CD4-positive, alpha-beta T cell treated with Interleukin-1 beta for 1 hour (primary cell): ENCODE measurements at places on chromosomes 2 and 18.
A peak's percentile ranks its signal among the peaks of the same experiment; 100 is the strongest.

GRCh38 chr2:28616396-28616999 is 120.6 kb downstream of the PLB1 start:
- no peak for DNase-seq

DNA sequence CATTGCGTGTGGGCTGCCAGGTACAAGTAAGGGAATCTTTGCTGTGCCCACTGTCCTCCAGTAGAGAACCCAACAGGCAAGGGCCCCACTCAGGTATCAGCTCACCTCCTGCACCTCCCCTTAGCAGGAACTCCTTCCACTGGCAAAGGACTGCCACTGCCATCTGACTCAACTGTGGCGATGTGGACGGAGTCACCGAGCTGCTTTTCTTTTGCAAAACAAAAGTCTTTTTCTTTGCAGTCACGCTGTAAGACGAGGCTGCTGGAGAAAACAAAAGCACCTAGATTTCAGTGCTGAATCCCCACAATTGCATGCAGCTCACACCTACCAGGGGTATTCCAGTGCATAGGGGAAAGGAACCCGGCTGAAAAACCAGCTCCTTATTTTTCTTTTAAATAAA is 7.9 kb downstream of the MTERF4 start:
- no peak for DNase-seq

DNA sequence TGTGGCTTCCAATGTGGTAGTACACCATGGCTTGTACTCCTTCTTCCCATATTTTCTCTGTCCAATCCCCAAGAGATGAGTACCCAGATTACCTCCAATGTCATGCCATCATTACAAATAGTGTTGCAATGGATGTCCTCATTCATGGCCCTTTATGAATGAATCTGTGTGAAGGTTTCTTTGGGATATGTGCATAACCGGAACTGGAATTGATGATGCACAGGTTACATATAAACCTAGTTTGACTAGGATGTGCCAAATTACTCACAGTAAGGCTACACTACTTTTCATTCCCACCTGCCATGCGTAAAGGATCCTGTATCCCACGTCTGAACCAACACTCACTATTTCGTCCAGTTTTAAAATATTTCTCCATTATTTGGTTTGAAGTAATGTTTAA is 173.9 kb upstream of the CXCR4 start:
- DNase-seq: no peak

- DNase-seq: no peak
Observed at GRCh38 chr2:22901471-22902179, 483.4 kb upstream of the KLHL29 start.

DNA sequence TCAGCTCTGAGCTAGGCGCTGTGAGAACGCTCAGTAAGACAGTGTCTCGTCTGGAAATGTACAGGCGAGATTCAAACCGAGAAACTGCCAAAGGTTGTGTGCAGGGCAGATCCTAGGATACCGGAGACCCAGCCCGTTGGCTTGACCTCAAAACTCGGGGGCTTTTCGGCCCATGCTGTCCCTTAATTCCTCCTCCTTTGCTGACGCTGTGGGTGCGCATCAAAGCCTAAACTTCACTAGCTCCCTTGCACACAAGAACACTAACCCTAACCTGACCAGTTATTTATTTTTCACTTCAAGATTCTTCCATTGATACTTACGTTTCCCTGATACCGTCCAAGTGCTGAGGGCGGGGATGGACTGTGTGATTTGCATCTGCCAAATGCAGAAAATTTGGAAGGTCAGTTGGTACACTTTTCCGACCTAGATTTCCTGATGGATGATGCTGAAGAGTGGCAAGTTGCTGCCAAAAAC is 1.0 kb upstream of the AAK1 start:
- no peak for DNase-seq

- DNase-seq: peak; percentile 76
Observed at GRCh38 chr18:11937874-11938478, 29.9 kb upstream of the MPPE1 start.

DNA sequence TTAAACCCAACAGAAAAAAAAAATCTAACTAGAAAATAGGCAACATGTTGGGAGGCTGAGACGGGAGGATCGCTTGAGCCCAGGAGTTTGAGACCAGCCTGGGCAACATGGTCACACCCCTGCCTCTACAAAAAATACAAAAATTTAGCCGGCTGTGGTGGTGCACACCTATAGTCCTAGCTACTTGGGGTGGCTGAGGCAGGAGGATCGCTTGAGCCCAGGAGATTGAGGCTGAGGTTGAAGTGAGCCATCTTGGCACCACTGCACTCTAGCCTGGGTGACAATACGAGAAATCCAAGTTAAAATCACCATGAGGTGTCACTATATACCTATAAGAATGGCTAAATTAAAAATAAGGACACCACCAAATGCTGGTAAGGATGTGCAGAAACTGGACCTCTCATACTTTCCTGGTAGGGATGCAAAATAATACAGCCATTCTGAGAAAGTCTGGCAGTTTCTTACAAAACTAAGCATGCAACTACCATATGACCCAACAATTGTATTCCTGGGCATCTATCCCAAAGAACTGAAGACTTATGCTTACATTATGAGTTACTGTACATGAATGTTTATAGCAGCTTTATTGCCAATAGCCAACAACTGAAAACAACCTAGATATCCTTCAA is 2.2 kb downstream of the SEPTIN10 start:
- DNase-seq: no peak

GRCh38 chr2:224835405-224835804 is 119.2 kb upstream of the CCDC195 start:
- DNase-seq: no peak

- DNase-seq: no peak
Observed at GRCh38 chr18:44589693-44590355, 90.9 kb upstream of the SETBP1 start.

- DNase-seq: no peak
Observed at GRCh38 chr2:8595428-8595805, 86.4 kb upstream of the ID2 start.

DNA sequence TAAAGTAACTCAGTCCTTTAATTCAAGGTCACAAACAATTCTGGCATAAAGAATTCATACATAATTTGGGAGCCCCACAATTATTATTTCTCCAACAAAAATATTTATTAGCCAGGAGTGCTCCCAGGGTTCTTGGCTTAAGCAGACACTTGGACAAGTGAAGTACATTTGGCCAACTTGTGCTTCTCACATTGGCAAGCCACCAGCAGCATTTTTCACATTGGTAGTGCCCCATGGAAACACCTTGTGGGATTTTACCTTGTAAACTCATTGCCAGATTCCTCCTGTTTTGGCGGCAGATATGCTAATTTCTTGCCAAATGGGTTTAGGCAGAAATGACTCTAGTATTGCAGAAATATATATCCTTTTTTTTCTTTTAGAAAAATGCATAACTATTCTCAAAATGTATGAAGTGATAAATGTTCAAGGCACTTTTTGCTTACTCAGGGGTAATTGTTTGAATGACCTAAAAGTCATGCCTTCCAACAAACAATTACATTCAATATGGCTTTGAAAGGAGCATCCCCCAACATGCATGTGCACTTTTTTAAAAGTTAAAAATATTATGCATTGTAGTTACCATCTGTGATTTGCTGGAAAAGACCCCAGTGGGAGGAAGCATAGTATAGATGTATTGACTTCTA is 113.5 kb downstream of the CSRNP3 start:
- no peak for DNase-seq

DNA sequence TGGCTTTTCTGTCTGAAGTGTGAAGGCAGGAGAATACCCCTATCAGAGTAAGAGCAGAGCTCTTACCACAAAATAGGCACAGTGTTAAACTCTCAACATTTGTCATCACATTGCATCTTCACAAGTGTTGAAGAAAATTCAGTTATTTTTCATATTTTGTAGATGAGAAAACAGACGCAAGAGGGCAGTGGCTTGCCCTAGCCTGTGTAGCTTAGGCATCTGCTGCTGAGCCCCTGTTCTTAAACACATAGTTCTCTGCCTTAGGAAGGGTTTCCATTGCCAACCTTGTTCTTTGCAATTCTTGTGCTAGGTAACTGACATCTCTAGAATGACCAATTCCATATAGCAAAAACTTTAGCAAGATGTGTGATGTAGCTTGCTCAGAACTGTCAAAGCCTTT is 112.7 kb upstream of the RMDN2 start:
- DNase-seq: no peak

DNA sequence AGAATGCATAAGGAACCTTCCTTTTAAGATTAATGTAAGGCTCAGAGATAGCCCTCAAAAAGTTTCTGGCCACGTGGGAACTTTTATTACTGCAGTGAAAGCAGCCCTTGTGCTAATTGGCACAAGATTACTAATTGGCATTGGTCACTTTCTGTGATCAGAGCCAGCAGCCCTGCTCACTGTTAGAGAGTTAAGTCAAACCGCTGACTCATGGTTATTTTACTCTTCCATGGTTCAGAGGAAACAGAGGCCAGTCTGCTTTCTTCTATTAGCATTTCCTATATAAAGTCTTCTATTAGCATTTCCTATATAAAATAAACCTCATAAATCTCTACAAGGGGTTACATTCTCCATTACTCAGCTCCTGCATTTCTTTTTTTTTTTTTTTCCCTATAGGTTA is 1.5 kb upstream of the SLC35G4 start:
- DNase-seq: no peak

DNA sequence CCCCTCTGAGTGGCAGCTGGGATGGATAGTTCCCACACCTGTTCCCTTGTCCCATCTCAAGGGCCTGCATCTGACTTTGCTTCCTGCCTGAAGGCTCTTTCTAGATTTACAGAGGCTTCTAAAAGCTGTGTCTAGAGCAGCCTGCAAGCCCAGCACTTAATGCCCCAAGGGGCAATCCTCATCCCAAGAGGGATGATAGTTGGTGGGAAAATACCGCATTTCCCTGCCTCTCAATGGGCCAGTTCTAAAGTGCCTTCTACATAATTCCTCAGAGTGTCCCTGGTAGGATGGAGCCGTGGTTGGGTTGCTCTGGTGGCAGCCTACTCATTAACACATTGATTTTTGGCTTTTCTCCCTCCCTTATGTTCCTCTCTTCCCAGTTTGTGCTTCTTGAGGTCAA is 29.5 kb downstream of the LAMA3 start:
- no peak for DNase-seq
